RPMI7951 (cell line): ENCODE measurements at places on chromosomes 13 and 19. TPM values are rescaled to one million over a fixed set of nuclear protein-coding genes. Genes with fewer than 3 reads are reported as not detected.

DNA sequence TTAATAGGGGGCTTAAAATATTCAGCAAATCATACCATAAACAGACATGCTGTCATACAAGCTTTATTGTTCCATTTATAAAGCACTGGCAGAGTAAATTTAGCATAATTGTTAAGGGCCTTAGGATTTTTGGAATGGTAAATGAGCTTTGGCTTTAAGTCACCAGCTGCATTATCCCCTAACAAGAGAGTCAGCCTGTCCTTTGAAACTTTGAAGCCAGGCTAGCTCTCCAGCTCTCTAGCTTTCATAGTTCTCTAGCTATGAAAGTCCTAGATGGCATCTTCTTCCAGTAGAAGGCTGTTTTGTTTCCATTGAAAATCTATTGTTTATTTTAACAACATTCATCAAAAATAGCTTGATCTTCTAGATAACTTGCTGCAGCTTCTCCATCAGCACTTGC lies 420.8 kb upstream of the GPC6 start:
- peak; percentile 7 for DNase-seq

- no peak for DNase-seq
Observed at GRCh38 chr13:28655561-28655960, 3.4 kb upstream of the POMP start.

GRCh38 chr13:49540552-49540951 lies 44.8 kb downstream of the PHF11 start:
- peak; percentile 35 for DNase-seq

- peak; percentile 49 for DNase-seq
Observed at GRCh38 chr13:74067818-74068217, 66.4 kb downstream of the KLF12 start.

DNA sequence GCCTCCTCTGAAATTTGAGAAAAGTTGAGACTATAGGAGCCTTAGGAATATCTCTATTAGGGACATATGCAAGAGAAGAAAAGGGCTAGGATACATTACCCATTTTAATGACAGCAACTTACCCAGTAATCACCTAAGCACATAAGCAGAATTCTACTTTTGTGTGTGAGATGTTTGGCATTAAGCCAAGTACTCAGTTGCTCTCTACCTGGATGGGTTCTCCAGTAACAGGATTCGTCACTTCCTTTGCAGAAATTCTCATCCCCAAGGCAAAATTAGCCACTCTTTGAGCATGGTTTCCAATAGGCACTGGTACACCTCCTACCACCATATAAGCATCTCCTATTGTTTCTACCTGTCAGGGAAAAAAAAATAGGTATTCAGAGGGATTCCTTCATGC lies 95.1 kb downstream of the C13orf42 start:
- no peak for DNase-seq

GRCh38 chr19:15433519-15434069 lies 14.8 kb upstream of the AKAP8L start:
- DNase-seq, result no peak

DNA sequence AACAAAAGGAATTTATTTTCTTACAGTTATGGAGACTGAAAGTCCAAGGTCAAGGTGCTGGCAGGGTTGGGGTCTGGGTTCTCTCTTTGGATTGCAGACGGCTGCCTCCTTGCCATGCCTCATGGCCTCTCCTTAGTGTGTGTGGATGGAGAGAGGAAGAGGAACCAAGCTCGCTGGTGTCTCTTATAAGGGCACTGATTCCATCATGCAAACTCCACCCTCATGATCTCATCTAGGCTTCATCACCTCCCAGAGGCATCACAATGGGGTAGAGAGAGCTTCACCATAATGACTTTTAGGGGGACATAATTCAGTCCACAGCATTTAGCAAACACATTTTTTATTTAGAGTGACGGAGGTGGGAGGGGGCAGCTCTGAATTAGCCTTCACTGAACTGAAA lies 104.9 kb upstream of the ABCC4 start:
- DNase-seq, result peak; percentile 6

DNA sequence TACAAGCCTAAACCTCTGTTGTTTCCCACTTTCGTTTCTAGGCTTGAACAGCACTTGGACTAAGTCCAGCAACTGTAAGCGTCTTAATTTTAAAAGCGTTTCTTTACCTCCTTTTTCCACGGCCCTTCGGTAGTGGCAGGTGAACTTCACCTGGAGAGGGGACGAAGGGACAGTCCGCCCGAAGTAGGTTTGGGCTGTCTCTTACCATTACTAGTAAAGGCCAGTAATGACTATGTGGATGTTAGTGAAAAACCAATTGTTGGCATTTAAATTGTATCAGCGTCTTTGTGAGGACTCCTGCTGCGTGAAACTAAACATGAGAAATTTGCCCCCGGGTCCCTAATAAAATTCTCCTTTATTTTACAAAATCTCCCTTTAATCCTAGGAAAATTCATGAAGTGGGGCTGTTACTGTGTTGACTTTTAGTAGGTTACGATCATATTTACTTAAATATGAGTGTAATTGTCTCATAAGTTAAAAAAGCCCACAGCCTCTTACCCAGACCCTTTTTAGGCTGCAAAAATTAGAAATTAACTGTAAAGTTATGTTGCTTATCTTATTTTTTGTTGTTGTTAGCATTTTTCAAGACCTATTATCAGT lies 983 bp downstream of the ITM2B start:
- DNase-seq, result peak; percentile 50

- DNase-seq, result no peak
Observed at GRCh38 chr13:110578363-110578762, 16.8 kb upstream of the RAB20 start.

- no peak for DNase-seq
Observed at GRCh38 chr13:84479656-84480055, 597.4 kb upstream of the SLITRK1 start.

GRCh38 chr19:290372-291005 lies 714 bp downstream of the PLPP2 start:
- no peak for DNase-seq

GRCh38 chr19:15396436-15396835 lies 16.8 kb upstream of the AKAP8 start:
- DNase-seq, result no peak

GRCh38 chr13:80237646-80238045 lies 103.3 kb downstream of the SPRY2 start:
- DNase-seq, result no peak

DNA sequence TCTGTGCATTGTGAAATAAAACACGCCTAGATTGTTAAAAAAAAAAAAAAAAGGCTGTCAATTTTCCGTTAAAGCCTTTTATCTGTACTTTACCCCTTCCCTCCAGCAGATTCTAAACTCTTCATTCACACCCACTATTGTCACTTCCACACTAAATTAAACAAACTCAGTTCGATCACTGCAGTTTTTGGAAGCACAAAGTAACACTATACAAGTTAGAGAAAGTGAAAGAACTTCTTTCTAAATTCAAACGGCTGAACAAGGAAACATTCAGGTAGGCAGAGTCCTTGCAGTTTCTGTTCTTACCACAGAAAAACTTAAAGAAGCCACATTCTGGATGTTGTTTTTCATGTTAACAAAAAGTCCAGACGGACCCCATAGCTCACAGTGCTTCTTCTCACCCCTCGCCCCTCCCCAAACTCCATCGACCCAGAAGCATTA lies 27.5 kb upstream of the UBE2L5 start:
- DNase-seq, result peak; percentile 11

DNA sequence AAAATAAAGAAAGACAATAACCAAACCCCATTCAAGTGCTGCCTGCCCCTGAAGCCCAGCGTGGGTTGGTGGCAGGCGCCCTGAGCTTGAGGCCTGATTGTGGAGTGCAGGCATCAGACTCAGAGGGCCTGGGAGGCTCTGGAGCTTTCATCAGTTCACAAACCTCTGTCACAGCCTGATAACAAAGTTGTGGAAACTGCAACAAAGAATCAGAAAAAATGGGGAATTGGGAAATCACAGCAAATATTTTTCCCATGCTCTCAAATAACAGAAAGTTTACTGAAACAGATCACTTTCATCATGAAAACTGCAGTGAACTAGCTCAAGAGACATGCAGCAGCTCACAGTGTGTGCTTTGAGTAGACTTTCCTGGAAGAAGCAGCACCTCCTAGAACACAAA lies 793.6 kb downstream of the UQCRFS1 start:
- DNase-seq, result no peak

- DNase-seq, result no peak
Observed at GRCh38 chr13:36857253-36857652, 38.2 kb downstream of the RFXAP start.

DNA sequence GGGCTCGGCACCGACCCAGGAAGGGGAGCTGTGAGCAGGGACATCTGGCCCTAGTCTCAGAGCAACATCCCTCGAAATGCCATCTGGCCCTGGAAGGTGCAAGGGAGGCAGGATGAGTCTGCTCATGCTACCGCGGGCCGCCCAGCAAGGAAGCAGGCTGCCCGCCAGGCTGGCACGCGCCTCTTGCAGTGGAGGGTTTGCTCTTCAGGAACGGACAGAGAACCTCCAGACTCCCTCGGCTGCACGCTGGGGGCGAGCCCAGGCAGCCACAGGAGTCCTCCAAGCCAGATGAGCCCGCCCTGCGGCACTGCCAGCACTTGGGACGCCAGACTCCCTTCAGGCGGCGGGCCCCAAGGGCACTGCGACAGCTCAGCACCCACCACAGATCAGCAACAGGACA lies 10.1 kb upstream of the ATP8B3 start:
- no peak for DNase-seq

- peak; percentile 54 for DNase-seq
Observed at GRCh38 chr13:44899967-44900366, 89.3 kb downstream of the NUFIP1 start.

DNA sequence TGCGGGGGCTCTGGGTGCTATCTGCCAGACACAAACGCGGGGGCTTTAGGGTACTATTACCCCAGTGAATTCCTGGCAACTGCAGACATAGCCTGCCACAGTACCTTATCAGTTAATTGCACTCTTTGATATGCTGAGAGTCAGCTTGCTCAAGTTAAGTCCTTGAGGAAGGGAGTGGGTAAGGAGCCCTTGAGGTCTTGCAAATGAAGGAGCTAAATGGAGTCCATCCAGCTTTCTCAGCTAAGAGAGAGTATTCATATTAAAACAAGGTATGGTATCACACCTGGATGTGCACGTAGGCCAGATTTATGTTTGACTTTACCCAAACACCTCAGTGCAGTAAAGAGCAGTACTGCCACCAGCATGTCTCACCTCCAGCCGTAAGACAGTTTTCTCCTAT lies 11.5 kb upstream of the ZNF606 start:
- DNase-seq, result no peak

DNA sequence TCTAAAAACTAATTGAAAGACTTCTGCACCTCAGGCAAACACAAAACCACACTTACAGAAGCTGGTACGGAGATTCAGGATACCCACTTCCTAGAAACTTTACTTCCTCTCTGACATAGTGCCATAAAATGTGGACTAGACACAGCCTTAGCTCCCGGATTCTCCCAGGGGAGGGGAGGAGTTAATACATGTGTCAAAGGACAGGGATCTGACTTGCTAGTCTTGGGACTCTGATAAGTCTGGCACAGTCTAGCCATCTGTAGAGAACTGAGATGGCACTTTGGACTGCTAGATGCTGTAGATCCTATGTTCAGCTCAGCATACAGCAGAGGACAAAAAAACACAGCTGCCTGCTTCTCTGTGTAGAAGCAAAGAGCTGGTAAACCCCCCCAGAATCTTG lies 769.8 kb upstream of the MIR17HG start:
- DNase-seq, result no peak

DNA sequence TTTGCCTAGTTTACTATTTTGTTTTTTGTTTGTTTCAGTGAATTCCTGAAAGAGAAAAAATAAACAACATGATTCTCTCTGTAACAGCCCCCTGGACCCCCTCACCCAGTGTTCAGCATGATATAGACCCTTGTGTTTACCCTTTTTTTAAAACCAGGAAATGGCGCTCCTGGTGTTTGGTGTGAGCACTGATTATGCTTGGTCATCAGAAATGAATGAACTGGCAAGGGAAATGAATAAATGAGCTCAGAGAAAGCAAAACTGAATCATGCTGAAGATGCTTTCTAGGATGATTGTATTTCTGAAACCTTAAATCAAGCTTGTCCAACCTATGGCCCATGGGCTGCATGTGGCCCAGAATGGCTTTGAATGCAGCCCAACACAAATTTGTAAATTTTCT lies 22.1 kb downstream of the WASF3 start:
- no peak for DNase-seq

DNA sequence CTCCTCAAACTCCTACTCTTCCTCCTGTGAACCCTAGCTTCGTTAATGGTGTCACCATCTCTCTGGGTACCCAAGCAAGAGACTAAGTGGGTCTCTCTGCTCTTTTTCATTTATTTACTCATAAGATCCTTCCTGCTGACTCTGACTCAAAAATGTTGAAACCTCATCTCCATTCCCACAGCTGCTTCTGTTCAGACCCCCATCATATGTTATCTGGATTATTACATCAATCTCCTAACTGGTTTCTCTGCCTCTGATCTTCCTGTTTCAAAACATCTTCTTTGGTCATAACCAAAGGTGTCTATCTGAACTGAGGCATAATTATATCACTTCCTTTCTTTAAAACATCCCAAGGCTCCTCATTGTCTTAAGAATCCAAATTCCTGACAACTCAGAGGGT lies 2.0 kb upstream of the MEDAG start:
- no peak for DNase-seq

- no peak for DNase-seq
Observed at GRCh38 chr19:39927524-39928356, 6.7 kb downstream of the FCGBP start.

DNA sequence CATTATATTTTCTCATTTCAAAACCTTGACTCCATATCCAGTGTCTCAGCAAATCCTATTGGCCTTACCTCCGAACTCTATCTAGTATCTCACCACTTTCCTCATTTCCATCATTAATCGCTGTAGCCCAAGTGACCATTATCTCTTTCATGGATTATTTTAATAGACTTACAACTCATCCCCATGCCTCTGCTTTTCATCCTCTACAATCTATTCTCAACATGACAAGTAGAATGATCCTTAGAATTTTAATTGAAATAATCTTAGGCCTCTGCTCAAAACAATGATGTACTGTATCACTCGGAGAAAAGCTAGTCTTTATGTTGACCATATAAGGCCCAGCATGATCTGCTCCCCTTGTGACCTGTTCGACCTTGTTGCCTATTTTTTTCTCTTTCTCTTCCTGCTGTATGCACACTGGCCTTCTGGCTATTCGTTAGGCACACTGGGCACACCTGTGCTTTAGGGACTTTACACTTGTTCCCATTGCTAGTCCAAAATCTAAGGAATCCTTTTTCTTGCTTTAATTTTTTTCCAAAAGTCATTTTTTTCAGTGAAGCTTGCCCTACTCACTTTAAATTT lies 21.4 kb downstream of the DNAJC15 start:
- DNase-seq, result no peak

The ZNF331 gene
- total RNA-seq, result 7.8 and 9.4 TPM in 2 replicates

The KLHL1 gene
- not detected in 2 replicates for total RNA-seq

The PGLYRP2 gene
- total RNA-seq, result not detected in 2 replicates

The S1PR5 gene
- 0.29 TPM in 1 of 2 replicates, not detected in the other for total RNA-seq

The OR1I1 gene
- not detected in 2 replicates for total RNA-seq

The C1QTNF9 gene
- not detected in 2 replicates for total RNA-seq

The SIGLEC10 gene
- total RNA-seq, result not detected in 2 replicates

The NDFIP2 gene
- total RNA-seq, result 30.1 and 51.2 TPM in 2 replicates

The ZNF681 gene
- total RNA-seq, result 2.3 and 3.8 TPM in 2 replicates

The ZNF616 gene
- 7.8 and 8.0 TPM in 2 replicates for total RNA-seq

The TEX29 gene
- total RNA-seq, result not detected in 2 replicates

The ZNF563 gene
- 3.0 and 6.5 TPM in 2 replicates for total RNA-seq

The SERTAD1 gene
- 13.2 and 17.1 TPM in 2 replicates for total RNA-seq

The CAPNS1 gene
- total RNA-seq, result 526 and 543 TPM in 2 replicates

The NANOS3 gene
- 1.3 TPM in 1 of 2 replicates, not detected in the other for total RNA-seq

The TPRX1 gene
- total RNA-seq, result not detected in 2 replicates

The POU2F2 gene
- total RNA-seq, result 2.0 and 2.4 TPM in 2 replicates

The ZNF599 gene
- 9.4 and 15.1 TPM in 2 replicates for total RNA-seq
